ENCODE measurements at places on chromosomes 13 and 19.

GRCh38 chr13:93307651-93308050, 81.0 kb downstream of the GPC6 start:
- DNase-seq, result no peak

DNA sequence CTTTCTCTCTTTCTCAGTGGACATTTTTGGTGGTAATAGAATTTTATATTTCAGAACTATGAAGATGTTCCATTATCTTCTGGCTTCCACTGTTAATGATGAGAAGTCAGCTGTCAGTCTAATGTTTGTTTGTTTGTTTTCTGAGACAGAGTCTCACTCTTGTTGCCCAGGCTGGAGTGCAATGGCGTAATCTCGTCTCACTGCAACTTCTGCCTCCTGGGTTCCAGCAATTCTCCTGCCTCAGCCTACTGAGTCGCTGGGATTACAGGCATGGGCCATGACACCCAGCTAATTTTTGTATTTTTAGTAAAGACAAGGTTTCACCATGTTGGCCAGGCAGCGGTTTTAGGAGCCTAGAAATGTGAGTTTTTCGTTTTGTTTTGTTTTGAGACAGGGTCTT, 4.7 kb downstream of the ZNF317 start:
- DNase-seq, result no peak

- DNase-seq, result no peak
Observed at GRCh38 chr19:22807061-22807835, 23.3 kb upstream of the ZNF99 start.

GRCh38 chr13:98977568-98978265, at the start of gene DOCK9:
Gene DOCK9, minus strand, starts transcription at chr13:98978064. Its CDS starts 155 bp downstream, at chr13:98977909.
- no peak for DNase-seq

DNA sequence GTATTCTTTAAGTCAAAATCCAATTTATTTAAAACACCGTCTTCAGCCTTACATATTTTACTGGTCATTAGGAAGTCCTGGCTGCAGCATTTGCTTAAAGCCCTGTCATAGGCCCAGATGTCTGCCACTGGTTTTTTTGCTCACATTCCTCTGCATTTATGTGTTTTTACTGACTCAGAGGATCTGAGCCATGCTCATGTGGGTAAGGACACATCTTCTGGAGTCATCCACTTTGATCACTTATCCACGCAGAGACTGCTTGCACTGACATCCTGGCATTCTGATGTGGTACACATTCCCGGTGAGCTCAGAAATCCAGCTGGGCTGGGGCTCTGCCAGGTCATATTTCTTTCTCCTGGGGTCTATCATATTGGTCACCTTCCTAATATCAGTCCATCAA, 531.7 kb upstream of the ARGLU1 start:
- DNase-seq, result no peak

- DNase-seq, result peak; percentile 10
Observed at GRCh38 chr19:35856546-35857149, at the start of gene KIRREL2. Gene KIRREL2, plus strand, starts transcription at chr19:35856911. Its CDS starts 209 bp downstream, at chr19:35857120.

GRCh38 chr19:44592451-44592890, 20.9 kb upstream of the IGSF23 start:
- no peak for DNase-seq

DNA sequence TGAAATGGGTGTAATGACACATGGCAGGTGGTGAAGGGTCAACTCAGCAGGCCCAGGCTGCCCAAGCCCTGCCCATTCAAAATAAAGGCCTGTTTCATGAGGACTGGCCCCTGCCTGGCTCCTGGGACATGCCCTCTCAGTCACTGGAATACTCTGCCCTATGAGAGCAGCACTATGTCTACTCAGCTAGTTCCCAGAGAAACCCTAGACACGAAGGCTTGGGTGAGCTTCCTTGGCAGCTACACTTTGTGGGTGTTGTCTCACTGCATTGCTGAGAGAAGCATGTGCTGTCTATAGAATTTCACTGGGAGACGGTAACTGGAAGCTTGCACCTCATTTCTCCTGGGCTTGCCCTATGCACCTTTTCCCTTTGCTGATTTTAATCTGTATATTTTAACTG, 752.8 kb downstream of the LIG4 start:
- DNase-seq, result no peak

- no peak for DNase-seq
Observed at GRCh38 chr13:28817204-28817603, 2.9 kb upstream of the MTUS2 start.

DNA sequence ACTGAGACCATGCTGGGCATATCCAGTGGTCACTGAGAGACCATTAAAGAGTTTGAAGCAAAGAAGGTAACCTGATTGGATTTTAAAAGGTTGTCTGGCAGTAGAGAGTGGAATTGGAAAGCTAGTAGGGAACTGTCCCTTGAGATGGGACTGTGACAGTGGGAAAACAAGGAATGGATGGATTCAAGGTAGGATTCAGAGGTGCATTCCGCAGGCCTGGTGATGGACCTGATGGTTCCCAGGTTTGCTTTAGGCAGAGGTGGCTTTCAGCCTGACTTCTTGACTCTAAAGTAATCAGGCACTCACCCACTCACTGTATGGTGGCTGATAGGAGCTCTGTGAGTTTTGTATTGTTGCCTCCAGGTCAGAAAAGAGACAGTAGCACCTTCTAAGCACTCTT, 73.0 kb downstream of the DHRS12 start:
- no peak for DNase-seq

DNA sequence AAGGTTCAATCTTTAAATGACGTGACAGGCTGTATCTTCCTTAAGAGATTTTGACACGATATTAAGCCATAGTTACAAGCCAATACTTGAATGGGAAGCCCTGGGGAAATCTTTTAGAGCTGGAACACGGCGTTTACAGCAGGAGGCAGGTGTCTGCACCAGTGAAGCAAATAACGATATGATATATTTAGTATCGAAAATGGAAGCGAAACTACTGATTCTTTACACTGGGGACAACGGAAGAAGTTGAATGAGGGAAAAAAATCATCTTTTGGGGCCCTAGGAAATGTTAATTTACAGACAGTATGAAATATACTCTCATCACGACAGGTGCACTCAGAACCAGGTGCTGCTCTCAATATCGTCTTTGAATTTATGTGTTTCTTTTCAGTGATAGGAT, 793.9 kb upstream of the PCDH20 start:
- DNase-seq, result no peak

- DNase-seq, result no peak
Observed at GRCh38 chr19:46844067-46844489, 6.6 kb downstream of the AP2S1 start.

GRCh38 chr19:5697022-5697889, 7.2 kb downstream of the RPL36 start:
- DNase-seq, result no peak

- no peak for DNase-seq
Observed at GRCh38 chr19:54209811-54210494, 9.3 kb downstream of the RPS9 start.

GRCh38 chr19:31177246-31177645, 172.0 kb downstream of the TSHZ3 start:
- DNase-seq, result no peak

DNA sequence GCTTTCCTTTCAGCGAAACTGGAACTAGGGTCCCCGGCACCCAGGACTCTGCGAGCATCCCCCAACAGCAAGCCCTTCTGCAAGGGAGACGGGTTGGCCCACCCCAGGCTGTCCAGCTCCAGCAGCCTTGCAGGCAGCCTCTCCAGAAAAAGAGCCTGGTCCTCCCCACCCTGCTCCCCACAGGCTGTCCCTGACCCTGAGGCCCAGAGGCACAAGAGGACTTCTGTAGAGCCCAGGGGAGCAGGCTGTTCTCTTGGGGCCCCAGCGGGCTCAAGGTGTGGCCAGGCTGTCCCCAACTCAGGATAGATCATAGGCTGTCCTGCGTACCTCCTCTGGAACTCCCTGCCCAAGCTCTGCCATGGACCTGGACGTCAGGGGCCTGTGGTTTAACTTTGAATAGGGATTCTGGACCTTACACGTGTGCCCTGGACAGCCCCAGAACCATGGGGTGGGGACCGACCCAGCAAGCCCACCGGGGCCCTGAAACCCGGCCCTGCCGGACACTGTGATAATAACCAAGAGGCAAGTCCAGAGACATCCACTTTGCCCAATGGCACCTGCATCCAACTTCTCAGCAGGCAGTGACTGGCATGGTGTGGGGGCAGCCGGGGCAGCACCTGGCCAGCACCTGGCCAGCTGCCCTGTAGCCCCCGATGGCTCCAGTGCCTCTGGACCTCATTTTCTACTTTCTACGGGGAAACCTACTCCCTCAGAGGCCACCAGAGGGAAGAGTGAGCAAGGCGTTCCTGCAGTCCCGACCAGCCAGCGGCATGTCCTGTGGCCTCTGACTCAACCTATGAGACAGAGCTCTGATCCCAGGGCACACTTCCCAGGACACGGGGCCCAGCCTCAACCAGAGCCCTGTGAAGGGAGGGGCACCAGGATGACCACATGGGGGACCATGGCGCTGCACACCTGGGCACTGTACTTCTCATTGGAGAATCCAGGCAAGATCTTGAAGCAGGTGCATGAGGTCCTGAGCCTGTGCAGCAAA, 50.9 kb upstream of the TPM4 start:
- no peak for DNase-seq

DNA sequence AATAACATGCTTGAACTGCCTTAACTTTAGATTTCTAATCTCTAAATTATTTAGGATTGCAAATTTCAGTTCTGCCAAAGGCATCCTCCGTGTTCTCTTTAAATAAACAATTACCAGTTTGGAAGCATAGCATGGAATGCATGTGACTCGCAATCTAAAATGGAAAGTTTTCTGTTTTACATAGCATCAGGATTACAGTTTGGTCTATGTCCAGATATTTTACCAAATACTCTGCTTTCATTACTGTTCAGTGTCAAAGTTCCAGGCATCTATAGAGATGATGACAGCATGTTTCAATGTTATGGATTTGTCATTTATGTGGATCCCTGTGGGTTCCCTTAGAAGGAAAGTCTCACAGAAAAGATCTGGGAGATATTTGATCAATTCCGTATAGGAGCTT, 16.8 kb downstream of the FLT1 start:
- DNase-seq, result no peak

DNA sequence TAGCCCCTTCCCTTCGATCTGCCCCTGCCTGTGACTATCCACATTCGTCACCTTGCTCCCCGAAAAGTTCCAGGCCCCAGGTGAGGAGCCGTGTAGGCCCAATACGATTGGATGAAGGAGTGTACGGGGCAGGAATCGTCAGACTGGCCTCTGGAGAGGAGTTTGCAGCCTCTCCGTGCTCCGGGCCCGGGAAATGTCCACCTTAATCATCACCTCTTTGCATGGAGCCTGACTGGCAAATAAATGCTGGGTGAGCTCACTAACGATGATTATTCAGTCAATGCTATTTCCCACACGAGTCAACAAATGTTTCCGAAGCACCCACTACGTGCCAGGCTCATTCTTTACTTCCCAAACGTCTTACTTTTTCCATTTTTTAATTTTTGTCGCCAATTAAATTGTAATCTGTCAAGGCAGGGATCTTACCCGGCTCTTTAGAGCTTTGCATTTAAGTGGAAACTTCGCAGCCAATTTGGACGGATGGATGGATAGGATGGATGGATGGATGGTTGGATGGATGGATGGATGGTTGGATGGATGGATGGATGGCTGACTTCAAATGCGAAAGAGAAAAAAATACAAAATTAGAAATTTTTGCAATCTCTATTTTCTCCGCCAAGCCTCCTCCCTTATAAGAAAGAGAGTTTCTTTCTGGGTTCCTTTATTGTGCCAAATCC, 45.8 kb downstream of the TGDS start:
- no peak for DNase-seq

- no peak for DNase-seq
Observed at GRCh38 chr13:113398963-113399754, 35.2 kb upstream of the GRTP1 start.

GRCh38 chr19:48826606-48827020, 9.7 kb downstream of the HSD17B14 start:
- no peak for DNase-seq

- no peak for DNase-seq
Observed at GRCh38 chr13:74687442-74688182, 553.4 kb upstream of the KLF12 start.

DNA sequence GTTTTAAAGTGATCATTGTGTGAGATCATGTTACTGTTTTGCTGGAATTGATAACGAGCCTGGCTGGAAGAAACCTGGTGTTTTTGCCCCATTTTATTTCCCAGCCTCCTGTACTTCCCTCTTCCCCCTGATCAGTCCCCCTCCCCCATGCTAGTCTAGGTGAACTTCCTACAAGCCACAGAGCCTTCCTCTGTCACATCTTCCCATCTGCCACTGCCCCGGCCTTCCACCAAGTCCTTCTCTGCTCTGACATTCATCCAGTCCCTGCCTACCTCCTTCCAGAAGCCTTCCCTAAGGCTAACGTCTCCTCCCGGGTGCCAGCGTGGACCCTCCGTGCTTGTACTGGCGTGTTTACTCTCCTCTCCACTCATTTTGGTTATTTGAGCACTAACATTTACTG, 14.3 kb downstream of the FARP1 start:
- DNase-seq, result no peak

GRCh38 chr13:36887758-36888521, 32.1 kb downstream of the SMAD9 start:
- DNase-seq, result no peak

GRCh38 chr13:65378484-65378883, 1851.7 kb downstream of the PCDH9 start:
- DNase-seq, result no peak

DNA sequence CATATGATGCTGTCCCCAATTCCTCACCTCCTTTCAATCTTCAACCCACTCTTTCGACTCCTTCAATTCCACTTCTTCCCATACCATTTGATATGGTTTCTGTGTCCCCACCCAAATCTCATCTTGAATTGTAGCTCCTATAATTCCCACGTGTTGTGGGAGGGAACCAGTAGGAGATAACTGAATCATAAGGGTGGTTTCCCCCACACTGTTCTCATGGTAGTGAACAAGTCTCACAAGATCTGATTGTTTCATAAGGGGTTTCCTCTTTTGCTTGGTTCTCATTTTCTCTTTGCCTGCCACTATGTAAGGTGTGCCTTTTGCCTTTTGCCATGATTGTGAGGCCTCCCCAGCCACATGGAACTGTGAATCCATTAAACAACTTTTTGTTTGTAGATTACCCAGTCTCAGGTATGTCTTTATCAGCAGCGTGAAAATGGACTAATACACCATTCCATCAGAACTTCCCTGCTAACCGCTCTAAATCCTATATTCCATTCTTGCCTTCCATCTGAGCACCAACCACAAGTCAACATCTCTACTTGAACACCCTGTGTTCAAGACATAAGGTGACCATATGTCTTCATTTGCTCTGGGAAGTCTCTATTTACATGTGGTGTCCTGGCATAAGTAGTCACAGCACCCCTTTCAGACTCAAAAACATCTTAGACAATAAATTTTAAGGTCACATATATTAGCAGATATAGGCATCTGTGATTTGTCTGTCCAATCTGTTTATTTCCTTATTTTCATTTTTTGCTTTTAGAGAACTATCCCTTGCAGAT, 122.9 kb downstream of the TSHZ3 start:
- no peak for DNase-seq

- no peak for DNase-seq
Observed at GRCh38 chr13:107348471-107348870, 780.5 kb upstream of the ARGLU1 start.

Measured in stimulated activated CD4-positive, alpha-beta T cell treated with anti-CD3 and anti-CD28 coated beads, Interleukin-4, amount 100 ng/mL, for 4 hours (primary cell).